NCI-H1417 (cell line): ENCODE measurements at places on chromosomes 7 and 10.
A peak's percentile ranks its signal among the peaks of the same experiment; 100 is the strongest.

- DNase-seq: no peak
Observed at GRCh38 chr10:52452600-52453493, 138.8 kb downstream of the DKK1 start.

DNA sequence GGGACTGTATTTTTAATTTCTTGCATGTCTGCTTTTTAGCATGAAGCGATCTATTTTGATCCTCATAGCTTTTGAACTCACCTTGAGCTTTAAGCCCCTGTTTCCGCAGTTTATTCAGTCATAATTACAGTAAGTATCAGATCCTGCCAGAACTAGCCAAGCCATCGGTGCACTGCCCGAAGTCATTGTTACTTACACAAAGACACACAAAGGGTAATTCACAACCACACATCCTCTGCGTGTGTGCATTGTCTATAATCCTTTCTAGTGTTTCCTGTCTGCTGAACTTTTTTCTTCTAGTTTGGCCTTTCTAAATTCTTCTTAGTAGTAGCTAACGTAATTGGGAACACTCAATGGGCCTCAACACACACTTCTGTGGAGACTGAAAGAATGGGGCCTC is 133.0 kb downstream of the SFMBT2 start:
- DNase-seq: no peak

- no peak for DNase-seq
Observed at GRCh38 chr7:88495881-88496725, 189.4 kb upstream of the STEAP4 start.

- no peak for DNase-seq
Observed at GRCh38 chr10:77801474-77802161, 124.9 kb downstream of the DLG5 start.

DNA sequence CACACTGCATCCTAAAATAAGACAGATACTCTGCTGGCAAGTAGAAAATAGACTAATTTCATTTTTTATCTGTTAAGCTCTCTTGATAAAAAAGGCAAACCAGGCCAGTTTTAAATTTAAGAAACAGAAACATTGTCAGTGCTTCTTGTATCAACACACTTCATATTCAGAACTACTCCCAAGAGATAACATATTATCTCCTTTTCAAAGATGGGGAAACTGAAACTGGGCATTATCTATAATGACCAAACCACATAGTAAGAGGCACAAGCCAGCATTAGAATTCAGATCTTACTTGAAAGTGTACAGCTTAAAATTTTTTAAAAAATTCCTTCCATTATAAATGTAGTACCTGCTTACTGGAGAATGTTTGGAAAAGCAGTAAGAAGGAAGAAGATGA is 14.7 kb downstream of the SRI start:
- no peak for DNase-seq

DNA sequence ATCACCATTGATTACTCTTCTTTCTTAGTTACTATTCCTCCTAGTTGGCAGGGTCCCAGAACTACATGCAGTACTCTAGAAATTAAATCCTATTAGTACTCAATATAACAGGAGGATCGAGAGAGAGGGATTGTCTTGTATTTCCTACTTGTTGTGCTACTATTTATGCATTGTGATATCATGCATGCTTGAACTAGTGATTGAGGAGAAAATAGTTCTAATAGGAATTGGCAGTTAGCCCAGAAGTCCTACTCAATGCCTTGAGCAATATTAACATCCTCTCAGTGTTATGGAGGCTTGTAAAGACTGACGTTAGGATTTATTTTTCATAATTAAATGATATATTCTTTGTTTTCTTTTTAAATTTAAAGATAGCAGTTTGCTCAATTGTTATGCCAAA is 67.4 kb downstream of the FOXP2 start:
- DNase-seq: peak; percentile 14

DNA sequence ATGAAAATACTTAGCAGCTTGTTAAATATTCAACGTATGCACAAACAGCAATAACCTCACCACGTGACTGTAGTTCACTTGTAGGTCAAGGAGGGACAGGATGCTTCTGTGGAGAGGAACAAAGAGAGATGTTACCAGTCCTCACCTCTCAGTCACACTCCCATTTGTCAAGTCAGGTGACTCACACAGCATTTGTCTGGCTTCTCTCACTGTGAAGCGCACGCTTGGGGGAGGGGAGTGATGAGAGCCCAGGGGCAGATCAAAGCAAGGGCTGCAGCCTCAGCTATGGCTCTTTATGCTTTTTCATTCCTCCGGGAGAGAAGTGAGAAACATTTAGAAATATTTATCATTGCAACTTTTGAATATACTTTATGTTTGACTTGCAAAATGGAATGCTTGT is 2.9 kb upstream of the RBM20 start:
- peak; percentile 87 for DNase-seq

DNA sequence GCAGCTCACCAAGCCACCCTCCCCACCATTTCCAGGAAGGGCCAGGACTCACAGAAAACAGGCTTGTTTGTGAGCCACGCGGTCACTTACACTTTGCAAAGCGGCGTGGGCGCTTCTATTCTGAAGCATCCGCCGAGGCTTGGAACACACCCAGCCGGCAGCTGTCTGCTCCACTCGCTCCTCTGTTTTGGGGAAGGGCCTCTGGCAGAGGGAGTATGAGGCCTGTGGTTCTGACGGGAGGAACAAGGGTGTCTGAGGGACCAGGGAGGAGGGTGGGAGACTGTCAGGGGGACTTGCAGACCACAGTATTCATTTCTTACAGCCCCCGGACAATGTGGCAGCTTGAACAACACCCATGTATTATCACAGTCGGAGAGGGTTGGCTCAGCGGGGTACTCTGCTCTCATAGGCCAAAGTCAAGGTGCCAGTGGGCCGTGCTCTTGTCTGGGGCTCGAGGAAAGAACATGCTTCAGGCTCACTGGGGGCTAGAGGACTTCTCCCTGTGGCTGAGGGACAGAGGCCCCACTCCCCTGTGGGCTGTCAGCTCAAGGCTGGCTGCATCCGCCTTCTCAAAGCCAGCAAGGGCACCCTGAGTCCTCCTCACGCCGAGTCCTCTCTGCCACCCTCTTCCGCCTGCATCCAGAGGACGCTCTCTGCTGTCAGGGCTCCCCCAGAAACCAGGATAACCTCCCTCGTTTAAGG is 60.4 kb upstream of the FAM20C start:
- DNase-seq: no peak

DNA sequence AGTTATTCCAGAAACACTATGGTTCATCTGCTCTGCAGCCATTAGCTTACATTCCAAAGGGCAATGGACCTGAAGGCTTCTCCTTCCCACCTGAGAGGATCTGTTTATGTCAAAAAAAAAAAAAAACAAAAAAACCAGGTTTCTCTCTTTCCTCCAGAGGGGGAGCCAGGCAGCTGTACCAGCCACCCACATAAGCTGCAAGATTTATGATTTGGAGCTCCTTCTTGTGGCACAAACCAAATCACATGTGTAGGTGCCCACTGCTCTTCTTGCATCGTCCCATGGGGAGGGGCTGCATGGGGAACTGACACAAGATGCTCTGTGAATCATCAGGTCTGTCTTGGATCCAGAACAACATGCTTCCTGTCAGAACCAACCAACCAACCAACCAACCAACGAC is 231.6 kb upstream of the IGFBP3 start:
- DNase-seq: no peak

- no peak for DNase-seq
Observed at GRCh38 chr7:80054356-80054755, 80.3 kb upstream of the GNAI1 start.

GRCh38 chr10:18498998-18499397 is 152.4 kb downstream of the NSUN6 start:
- DNase-seq: no peak

DNA sequence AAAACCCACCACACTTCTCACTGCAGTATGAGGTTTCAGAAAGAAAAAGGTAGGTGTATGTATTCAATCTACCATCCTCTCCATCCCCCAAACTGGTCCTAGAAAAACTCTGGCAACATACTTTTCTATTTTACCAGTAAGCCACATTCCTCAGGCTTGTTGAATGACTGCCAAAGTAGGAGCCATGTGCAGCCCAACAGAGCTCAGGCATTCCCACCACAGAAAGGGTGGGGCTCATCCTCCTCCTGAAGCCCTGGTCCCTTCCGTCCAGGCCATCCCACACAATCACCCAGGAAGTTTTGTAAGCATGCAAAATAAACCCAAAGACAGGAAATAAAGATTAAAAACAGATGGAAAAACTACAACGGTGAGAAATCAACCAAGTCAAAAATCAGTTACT is 57.2 kb downstream of the MAD1L1 start:
- no peak for DNase-seq

GRCh38 chr7:93004906-93005305 is 112.9 kb downstream of the SAMD9 start:
- DNase-seq: no peak
